ENCODE measurements at places on chromosomes 12 and 14.

DNA sequence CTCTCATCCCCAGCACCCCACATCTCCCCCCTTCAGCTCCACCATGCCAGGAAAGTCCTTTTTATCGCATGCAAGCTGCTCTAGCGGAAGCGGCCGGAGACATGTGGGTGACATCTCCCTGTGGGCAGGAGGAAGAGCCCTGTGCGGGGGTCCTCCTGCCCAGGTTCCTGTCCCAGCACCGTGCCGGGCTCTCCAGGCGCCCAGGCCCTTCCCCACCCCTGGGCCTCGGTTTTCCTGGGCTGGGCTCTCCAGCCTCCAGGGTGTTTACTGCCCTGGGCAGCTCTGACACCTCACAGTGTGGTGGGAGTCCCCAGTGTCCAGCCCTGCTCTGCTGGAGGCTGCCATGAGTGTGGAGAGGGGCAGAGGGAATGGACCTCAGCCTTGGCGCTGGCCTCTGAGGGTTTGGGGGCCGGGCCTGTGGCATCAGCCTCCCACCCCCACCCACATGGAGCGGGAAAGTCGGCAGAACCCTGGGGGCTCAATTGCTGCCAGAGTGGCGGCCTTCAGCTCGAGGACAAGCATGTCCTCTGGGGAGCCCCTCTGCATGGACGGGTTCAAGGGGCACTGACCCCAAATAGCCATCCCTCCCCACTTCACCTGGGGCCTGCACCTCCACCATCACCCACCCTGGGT is 16.9 kb downstream of the ASPG start:
- no peak for DNase-seq

GRCh38 chr14:37251775-37252174 is 54.0 kb downstream of the MIPOL1 start:
- DNase-seq = no peak

DNA sequence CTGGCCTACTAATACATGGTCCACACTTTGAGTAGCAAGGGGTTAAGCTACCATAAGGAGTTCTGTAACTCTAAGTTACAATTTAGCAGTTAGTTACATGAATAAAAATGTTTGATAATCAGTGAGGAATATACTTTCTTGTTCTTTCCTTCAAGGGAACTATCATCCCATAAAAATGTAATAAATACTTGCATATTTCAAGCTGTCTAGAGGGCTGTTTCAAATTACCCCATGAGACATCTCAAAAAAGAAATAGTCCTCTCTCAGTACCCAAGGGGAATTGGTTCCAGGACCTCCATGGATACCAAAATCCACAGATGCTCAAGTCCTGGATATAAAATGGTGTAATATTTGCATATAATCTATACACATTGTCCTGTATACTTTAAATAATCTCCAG is 48.7 kb upstream of the GNG2 start:
- no peak for DNase-seq

DNA sequence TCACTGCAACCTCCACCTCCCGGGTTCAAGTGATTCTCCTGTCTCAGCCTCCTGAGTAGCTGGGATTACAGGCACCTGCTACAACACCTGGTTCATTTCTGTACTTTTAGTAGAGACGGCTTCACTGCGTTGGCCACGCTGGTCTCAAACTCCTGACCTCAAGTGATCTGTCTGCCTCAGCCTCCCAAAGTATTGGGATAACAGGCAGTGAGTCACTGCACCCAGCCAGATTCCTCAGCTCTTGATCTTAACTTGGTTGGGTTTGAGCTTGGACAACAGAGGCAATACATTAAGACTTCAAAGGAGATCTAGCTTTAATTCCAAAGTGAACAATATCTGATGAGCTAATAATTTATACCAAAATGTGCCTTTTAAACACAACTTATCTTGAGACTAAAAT is 5.6 kb downstream of the DAZAP2 start:
- no peak for DNase-seq

DNA sequence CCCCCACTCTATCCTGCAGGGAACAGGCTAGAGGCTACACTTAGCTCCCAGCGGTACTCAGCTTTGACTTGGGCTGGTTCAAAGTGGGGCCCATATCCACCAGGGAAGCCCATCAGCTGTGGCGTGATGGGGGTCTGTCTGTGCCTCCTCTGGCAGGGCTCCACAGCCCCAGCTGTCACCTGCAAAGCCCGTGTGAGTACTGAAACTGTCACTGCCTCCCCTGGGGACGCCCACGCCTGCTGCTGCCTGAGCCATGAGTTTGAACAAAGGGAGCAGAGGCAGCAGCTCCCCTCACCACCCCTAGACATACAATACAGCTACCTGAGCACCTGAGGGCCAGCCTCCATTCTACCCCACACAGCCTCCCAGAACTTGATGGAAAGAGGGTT is 5.0 kb downstream of the REM2 start:
- DNase-seq = peak; percentile 52

DNA sequence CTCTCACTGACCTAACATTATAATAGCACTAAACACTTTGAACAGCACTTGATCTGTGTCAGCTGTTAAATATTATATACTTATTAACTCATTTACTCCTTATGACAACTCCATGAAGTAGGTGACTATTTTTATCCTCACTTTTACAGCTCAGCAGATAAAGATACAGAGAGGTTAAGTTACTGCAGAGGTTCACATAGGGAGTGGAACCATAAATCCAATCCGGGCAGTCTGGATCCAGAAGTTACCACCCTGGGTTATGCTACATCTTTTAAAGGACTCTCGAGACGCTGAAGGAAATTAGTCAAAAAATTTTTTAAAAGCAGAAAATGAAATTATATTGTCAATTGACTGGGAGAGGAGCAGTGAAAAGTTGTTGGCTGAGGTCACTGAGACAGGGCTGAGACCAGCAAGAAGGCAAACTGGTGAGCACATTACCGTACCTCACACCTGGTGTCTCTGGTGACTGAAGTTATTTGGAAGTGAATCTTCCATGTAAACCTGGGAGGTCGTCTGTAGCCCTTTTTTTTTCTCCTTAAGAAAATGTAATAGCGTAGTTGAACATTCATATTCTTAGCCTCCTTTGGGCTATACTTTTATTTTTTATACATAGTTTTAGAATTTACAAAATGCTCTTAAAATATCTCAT is 1.2 kb upstream of the RIMKLB start:
- DNase-seq = no peak

DNA sequence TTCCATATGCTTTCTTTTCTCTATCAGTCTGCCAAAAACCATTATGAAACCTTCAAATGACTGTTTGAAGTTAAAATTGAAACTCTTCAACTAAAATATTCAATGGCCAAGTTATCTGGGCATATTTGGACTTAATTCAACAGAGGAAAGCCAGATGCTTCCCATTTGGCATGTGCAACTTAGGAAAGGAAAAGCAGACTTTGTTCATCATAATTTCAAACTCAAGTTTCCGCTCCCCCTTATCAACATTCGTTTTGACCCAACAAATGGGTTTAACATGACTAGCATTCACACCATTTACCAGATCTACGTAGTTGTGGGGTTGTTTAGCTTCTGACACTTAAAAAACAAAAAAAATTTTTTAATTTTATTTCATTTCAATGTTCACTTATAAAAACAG is 75.7 kb downstream of the PLEKHG7 start:
- no peak for DNase-seq

DNA sequence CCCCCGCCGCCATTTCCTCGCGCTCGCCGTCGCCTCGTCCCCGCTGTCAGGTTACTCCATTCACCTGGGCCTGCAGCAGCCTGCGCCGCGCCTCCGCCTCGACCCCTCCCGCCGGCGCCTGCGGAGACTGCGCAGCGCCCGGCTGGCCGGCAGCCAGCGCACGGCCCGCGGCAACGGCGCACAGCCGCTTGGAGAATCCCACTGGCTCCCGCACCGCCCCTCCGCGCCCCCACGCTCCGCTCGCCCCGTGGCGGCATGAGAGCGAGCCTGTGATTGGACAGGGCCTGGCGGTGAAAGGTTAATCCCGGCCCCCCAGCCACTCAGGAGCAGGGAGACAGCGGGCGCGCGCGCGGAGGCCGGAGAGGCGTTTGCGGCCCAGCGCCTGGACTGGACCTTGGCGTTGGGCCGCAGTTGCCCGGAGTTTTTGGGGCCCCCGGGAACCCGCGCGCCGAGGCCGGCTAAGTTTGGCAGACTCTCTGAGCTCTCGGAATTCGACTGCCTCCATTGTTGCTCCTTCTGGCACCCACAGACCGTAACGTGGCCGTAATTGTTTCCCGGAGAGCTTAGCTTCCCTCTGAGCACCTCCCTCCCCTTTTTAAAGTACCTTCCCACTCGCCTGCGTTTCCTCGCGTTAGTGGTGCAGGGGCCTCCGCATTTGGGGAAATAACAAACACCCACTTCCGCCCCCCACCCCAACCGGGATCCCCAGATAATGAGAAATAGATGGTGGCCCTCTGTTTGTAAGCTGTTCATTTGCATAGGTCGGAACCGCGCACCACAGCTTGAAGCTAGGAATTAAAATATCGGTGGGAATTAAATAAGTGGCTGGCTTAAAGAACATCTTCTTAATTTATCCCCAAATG is at the start of gene DICER1:
TSS of gene DICER1 (minus strand) at position 203 of the 863 bp plus-strand sequence. CDS start 24,071 bp downstream, outside the sequence.
- peak; percentile 92 for DNase-seq

DNA sequence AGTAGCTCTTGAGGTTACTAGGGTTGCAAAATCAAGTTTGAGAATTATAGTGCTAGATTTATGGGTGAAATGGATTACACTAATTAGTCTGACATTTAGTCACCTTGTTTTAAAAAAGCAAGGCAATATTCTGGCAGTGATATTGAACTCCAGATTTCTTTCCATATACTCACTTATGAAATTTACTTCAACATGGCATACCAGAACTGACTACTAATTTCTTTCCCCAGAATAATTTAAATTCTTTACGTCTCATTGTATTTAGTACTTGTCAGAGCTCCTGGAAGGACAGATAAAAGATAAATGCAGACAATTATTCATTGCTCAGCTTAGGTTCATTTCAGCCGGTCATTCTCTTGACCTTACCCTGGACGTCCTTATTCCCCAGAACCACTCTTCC is 24.3 kb downstream of the EMP1 start:
- no peak for DNase-seq

GRCh38 chr12:42104784-42105183 is 39.9 kb downstream of the GXYLT1 start:
- no peak for DNase-seq

DNA sequence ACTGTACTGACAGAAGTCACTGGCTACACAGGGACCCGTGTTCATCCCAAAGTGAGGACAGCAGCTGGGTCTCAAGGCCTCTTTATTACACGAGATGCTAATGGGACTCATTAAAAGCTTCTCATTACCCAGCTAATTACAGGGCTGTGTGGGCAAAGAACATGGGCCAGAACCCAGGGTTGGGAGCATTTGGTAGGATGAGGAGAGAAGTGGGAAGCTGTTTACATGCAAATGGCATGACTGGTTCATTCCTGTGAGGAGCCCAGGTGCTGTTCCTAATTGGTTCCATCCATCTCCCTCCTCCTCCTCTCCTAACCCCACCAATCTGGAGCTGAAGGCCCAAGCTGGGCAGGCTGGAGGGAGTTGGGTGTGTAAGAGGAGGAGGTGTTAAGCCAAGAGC is 8.9 kb upstream of the TAC3 start:
- no peak for DNase-seq
